ENCODE measurements at places on chromosomes 1 and 21.

- DNase-seq: peak; percentile 49
These were observed 524 bp upstream of the TMCO4 start for GRCh38 chr1:19800076-19800804.

- DNase-seq: no peak
These were observed 626.5 kb downstream of the PTPRC start for GRCh38 chr1:199265319-199265718.

DNA sequence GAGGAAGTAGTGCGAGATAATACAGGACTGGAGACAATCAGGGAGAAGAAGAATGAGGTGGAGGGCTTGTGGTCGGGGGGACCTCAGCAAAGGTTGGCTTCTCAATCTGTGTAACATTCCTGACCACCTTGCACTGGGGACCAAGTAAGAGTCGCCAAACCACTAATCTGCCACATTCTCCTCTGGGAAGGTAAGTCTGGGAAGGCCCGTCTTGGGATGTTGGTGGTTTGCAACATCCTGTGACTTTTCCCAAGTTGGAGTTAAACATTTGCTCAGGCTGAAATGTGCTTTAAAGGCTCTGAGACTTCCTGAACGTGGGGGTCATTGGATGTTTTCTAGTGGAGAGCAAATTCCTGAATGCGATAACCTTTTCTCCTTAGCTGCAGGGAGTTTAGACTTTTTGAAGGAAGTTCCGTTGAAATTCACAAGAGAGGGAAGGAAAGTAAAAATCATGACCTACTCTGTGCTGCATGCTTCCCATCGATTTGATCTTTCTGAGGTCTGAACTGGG lies 325.9 kb downstream of the RPS6KC1 start:
- peak; percentile 11 for DNase-seq

DNA sequence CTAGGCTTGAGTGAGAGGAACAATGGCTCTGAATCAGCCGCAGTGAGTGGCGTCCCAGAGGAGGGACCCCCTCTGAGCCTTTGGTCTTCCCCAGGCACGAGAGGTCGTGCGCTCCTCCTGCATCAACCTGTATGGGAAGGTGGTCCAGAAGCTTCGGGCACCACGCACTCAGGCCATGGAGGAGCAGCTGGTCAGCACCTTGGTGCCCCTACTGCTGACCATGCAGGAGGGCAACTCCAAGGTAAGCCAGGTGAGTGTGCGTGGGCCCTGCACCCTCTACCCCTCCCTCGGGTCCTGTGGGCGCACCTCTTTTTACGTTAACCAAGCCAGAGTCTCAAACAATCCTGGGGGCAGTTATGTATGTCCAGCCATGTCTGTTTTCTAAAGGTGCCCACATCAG lies 13.7 kb upstream of the TTC4 start:
- DNase-seq: no peak

GRCh38 chr1:70874063-70874462 lies 173.6 kb downstream of the PTGER3 start:
- DNase-seq: no peak

- DNase-seq: peak; percentile 21
These were observed 1.4 kb downstream of the WDR26 start for GRCh38 chr1:224433041-224433691.

- peak; percentile 48 for DNase-seq
These were observed 18.9 kb downstream of the SLC6A9 start for GRCh38 chr1:44012404-44012803.

GRCh38 chr1:234768569-234769283 lies 158.7 kb upstream of the IRF2BP2 start:
- DNase-seq: no peak

DNA sequence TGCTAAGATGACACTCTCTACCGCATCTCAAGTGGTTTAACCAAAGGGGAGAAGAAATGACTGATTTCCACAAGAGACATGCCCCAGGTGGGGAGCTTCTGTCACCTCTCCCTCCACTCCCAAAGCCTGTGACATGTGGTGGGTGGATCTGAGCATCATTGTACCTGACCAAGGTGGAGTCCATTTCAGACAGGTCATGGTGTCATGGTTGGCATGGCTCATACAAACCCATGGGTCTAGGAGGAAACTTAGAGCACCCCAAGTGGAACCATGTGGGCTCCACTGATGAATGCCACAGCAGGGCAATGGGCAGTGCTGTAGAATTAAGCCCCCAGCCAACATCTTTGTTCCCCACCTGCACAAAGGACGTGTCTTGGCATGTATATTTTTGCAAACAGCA lies 131.5 kb upstream of the EDN2 start:
- DNase-seq: no peak

GRCh38 chr1:173114346-173114745 lies 63.6 kb upstream of the TNFSF18 start:
- no peak for DNase-seq

- DNase-seq: no peak
These were observed 1.6 kb downstream of the C1orf105 start for GRCh38 chr1:172421974-172422604.

- no peak for DNase-seq
These were observed 417.0 kb upstream of the ESRRG start for GRCh38 chr1:217140041-217140901.

GRCh38 chr1:106613861-106614260 lies 442.6 kb upstream of the PRMT6 start:
- no peak for DNase-seq

DNA sequence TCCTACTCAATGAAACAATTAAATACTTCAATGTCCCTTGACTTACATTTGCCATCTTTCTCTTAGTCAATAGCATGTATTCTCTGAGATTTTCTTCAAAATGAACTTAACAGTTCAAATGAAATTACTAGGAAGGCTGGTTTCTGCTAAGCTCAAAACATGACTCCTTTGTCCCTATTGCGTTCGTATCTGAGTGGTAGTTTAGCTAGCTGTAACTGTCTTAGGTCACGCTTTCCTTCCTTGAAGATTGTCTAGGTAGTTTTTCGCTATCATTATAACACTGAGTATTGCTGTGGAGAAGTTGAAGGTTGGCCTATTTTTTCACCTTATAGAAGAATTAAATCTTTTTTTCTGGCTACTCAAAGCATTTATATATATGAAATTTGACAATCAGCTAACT lies 1535.2 kb downstream of the PLA2G4A start:
- DNase-seq: no peak

GRCh38 chr1:177600321-177600720 lies 369.5 kb downstream of the SEC16B start:
- DNase-seq: no peak

- DNase-seq: no peak
These were observed 12.0 kb upstream of the ADORA3 start for GRCh38 chr1:111515291-111516004.

GRCh38 chr1:110513511-110513910 lies 5.5 kb downstream of the KCNA10 start:
- DNase-seq: no peak

DNA sequence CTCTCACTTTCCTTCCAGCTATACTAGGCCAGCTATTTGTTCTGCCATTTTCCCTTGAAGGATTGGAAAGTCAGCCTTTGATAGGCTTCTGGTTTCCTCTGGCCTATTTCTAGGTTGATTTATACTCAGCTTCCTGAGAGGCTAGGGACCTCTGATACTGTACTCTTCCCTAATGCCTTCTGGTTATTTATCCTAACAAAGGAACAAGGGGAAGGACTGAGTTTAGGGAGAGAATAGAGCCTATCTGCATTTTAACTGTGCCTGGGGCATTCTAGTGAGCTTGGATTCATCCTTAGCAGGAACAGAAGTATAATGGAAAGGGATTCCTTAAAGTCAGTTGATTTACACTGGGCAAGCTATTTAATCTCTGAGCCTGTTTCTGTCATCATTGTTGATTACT lies 11.8 kb upstream of the TMEM39B start:
- DNase-seq: no peak

DNA sequence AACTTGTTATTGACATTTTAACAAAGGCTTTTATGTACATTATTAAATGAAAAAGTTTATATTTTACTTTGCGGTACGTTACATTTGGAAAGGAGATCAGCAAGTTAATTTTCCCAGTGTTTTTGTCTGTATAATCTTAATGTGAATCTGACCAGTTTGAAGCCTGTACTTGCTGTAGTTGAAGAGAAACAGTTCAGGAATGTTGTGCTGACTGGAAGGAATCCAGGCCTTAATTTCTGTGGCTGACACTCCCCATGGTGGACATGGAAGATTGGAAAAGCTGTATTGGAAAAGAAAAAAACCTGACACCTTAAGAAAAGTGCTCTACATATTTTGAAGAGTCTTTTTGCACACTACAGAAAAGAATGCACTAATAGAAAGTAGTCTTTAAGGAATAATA lies 15.5 kb downstream of the LEPR start:
- DNase-seq: no peak

- no peak for DNase-seq
These were observed 139.3 kb downstream of the LYPLAL1 start for GRCh38 chr1:219312967-219313366.

DNA sequence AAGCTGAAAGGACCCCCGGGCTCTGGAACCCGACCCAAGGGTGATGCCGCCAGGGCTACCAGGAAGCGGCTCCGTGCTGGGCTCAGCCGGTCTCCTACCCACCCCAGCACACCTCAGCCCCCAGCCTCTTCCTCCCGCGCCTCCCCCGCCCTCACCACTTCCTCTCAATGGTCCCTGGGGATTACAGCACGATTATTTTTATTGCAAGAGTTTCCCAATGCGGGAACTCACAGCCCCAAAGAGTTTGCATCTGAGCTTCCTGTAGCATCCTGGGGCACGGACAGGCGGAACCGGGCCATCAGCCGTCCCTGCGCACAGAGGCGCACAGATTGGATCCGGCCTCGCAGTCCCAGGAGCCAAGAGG lies 8.7 kb upstream of the SLX9 start:
- no peak for DNase-seq

GRCh38 chr1:74504933-74505512 lies 7.4 kb downstream of the LRRC53 start:
- no peak for DNase-seq

DNA sequence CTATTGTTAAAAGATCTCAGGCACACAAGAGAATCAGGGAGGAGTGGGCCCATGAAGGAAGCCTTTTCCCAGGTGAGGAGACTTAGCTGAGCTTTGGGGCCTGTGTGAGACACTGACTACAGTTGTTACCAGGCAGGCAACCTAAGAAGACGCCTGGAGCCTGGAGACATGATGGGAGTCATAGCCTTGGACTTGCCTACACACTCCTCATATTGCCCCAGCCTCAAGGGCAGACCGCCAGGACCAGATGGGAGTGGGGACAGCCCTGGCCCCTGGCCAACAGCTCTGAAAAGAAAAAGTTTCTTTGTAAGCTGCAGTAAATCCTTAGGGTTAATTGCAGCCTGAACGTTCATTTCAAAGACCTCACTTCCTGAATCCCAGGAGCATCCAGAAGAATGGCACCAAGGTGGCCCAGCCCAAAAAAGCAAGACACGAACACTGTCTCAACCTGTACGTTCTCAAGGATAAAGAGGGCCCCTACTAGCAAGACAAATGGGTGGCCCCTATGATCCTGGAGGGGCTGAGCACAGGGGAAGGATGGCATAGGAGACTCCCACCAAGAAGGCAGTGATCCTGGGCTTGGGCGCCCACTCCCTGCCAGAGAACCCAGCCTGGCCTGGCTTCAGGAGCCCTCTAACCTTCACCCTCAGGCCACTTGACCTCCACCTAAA lies 33.2 kb upstream of the BTG2 start:
- DNase-seq: no peak

GRCh38 chr1:101664726-101665125 lies 332.0 kb downstream of the OLFM3 start:
- DNase-seq: no peak

- DNase-seq: no peak
These were observed 7.8 kb upstream of the CHI3L2 start for GRCh38 chr1:111219557-111220286.

DNA sequence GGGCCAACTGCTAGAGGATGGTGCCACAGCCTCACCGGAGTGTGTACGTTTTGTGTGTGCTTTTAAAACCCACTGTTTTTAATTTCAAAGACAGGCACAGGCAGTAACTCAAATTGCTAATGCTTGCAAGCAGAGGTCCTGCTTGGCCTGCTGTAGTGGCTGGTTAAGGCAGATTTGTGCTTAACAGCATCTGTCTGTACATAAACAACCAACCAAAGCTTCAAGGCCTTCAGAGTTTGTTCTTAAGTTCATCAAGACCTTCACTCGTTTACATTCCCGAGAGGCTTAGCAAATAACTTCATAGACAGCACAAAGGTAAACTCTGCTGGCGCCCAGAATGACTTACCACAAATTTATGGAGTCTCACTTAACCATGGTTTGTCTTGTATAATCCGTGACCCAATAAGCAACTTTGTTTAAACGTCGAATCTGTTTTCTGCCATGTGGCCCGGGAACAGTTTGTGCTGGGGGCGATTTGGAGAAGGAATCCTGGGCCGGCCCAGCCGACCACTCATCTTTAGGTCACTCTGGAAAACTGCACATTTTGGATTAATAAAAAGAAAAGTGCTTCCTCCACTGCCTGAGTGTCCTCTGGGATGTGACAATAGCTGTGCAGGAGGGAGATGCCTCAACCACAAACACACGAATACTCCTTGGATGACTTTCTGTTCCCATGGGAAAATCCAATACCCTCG lies 58.1 kb downstream of the CAPZB start:
- DNase-seq: no peak

DNA sequence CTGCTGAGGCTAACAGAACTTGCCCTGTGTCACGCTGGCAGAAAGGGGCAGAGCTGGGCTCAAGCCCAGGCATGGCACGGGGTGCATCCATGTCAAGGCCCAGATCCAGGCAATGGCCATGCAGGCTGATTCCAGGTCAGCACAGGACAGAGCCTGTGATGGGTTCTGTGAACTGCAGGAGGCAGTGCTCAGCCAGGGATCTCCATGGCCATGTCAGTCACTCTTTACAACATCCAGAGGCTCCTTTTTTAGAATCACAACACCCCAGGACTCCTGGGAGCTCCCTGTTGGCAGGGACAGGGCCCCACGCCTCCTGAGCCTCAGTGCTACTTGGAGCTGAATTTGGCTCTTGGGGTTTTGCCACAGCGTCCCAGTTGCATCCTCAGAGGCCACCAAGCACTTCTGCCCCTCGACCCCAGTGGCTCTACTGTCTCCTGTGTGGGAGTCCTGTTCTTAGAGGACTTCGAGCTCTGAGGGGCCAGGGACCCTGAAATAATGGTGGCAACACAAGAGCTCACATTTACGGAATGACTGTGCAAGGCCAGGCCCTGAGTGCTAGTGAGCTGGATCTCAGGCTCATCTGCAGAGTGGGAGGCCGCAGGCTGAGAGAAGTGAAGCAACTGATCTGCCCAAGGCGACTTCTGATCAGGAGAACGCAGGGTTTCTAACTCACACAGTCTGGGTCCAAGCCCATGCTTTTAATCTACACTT lies 211.5 kb downstream of the TRABD2B start:
- no peak for DNase-seq

GRCh38 chr1:30609999-30610345 lies 113.4 kb downstream of the MATN1 start:
- no peak for DNase-seq

- DNase-seq: no peak
These were observed 6.2 kb downstream of the AHDC1 start for GRCh38 chr1:27597516-27598294.

DNA sequence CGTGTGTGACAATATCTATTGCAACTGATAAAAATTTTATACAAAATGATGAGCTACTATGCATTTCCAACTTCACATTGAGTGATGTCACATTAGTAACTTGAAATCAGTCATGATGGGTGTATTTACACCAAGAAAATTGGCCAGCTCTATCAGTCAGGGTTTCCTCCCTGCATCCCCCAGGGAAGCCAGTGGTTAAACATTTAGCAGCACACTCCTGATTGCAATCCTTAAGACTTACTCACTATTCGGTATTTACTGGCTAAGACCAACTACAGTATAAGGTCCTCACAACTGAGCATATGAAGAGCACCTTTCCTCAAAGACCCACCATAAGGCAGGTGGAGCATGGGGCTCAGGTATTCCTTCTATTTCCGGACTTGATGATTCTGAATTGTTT lies 41.3 kb upstream of the PTGFRN start:
- DNase-seq: no peak
